ENCODE measurements at places on chromosomes 2 and 18.

DNA sequence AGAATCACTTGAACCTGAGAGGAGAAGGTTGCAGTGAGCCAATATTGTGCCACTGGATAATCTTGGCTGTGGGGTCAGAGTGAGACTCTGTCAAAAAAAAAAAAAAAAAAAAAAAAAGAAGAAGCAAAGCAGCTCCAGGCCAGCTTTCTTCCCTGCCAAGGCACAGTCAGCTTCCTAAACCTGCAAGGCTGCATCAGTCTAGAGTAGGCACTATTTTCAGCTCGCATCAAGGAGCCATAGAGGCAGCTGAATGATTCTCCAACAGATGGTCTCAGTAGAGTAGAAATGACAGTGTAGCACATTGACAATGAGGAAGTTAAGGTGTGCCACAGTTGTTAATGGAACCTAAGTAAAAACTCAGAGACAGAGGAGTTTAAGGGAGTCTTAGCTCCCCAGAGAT, 35.6 kb downstream of the BMP10 start:
- no peak for DNase-seq

DNA sequence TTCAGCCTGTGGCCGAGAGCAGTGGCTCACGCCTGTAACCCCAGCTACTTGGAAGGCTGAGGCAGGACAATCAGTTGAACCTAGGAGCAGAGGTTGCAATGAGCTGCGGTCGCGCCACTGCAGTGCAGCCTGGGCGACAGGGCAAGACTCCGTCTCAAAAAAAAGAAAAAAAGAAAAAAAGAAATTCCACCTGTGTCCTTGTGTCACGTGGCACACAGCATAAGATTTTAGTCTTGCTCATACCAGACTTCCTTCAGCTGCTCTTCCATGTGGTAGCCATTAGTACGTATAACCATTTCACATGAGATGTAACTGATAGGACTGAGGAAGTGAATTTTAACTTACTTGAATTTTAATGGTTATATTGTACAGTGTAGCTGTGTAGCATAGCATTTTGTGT, 4.0 kb downstream of the NOP58 start:
- no peak for DNase-seq

DNA sequence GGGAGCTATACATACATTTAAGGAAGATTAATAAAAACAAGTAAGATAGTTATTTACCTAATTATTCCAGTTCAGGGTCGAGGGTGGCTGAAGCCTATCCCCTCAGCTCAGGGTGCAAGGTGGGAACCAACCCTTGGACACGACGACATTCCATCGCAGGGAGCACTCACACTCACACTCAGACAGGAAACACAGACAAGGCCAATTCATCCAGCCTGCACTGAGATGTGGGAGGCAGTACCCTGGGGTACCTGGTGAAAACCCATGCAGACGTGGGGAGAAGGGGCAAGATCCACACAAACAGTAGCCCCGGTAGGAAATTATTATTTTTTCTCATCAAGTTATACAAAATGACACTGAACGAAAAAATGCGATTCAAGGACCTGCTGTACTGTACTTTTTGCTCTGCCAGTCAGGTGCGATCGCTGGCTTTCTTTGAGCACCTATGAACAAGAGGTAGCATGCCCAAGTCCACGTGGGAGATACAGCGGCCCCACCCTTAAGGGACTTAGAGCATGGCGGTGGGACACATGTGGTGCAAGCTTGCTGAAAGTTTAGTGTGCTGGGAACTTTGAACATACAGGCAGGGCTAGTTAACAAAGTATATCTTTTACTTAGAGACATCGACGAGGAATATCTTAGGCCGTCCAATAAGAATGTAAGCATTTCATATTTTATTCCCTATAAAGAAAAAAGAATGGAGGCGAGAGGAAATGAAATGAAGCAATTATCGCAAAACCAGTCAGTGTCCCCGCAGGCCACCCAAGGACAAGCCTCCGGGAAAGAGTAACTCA, 624 bp downstream of the METTL8 start:
- DNase-seq, result peak; percentile 52

DNA sequence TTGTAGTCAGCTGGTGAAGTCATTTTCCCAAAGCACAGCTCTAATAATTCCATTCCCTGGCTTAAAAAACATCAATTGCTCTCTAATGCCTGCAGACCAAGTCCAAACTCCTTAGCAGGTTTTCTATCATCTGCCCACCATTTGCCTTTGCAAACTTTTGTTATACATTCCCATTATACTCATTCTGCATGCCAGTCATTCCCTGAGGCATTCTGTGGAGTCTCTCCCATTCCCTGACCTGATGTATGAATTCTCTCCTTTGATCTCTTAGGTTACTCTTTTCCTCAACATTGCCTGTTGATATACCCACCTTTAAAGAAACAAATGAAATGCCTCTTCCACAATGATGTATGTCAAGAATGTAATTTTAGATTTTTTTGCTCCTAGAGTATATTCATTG, 852.0 kb upstream of the FSHR start:
- no peak for DNase-seq

GRCh38 chr18:9354256-9354655, 19.7 kb downstream of the TWSG1 start:
- DNase-seq, result no peak

DNA sequence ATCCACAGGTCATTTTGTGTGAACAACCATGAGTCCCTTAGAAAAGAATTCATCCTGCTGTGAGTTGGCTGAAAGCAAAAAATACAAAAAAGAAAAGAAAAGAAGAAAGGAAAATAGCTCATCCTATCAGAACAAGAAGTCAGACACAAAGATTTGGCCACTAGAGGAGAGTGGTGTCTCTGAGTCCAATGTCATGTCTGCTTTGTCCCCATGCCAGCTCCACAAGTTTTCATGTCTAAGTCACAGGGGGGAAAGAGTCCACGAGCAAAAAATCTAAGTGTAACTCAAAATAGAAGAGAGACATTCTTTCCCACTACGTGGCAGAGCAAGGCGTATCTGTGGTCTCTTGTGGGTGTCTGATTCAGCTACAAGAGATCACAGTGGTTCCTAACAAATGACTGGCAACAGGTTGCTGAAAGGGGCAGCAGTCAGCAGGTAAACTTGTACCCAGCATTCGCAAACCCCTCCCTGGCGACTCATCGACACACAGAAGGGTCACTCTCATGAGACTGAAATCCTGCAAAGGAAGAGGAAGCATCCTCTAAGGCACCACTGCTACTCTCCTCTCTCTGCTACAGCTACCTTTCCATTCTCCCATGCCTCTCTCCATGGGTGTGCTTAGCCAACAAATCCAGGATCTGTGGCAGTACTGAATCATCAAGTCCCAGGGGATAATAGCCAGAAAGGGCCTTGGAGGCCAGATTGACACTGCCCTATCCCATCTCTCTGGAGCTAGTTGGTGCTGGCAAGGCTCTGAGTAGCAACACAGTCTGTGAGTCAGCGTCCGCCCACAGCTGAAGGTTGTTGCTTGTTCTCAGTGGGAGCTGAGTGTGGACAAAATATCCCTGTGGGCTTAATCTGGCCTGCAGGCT, 123.0 kb upstream of the SLC39A10 start:
- DNase-seq, result peak; percentile 79

GRCh38 chr18:26634631-26635030, 86.3 kb upstream of the KCTD1 start:
- no peak for DNase-seq

GRCh38 chr18:79857082-79857671, 59.4 kb downstream of the KCNG2 start:
- peak; percentile 1 for DNase-seq

DNA sequence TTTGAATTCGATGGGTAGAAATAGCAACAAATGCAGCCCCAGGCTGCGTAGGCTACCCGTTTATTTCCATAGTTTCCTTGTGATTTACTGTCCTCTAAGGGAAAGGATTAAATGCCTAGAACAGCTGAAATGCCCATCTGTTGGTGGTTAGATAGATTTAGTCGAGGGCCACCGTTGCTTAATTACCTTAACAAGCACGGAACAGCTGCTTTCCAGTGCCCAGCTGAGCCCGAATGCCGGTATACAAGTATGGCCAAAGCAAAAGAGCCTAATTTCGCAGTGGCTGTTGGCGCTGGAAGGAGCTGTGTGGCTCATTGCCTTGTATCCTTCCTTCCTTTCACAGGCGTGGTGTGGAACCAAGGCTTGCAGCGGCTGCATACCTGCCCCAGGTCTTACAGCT, 109.1 kb downstream of the CABLES1 start:
- DNase-seq, result no peak
